ENCODE measurements at places on chromosomes 4 and X.

DNA sequence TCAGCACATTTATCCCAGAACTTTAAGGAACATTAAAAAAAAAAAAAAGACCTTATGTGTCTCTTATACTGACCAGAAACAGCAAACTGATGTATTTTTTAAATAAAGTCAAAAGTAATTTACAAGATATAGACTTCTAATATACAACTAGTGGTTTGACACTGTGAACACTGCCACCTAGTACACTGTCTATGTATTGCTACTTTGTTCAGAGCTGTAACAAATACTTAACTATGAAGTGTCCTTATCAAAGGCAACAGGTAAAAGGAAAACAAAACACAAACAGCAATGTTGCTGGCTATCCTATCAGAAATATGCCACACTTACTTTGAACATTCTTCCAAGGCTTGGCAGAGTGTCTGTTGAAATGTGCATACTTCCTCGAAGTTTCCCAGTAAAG lies 60.4 kb downstream of the CD40LG start:
- DNase-seq: peak; percentile 16

DNA sequence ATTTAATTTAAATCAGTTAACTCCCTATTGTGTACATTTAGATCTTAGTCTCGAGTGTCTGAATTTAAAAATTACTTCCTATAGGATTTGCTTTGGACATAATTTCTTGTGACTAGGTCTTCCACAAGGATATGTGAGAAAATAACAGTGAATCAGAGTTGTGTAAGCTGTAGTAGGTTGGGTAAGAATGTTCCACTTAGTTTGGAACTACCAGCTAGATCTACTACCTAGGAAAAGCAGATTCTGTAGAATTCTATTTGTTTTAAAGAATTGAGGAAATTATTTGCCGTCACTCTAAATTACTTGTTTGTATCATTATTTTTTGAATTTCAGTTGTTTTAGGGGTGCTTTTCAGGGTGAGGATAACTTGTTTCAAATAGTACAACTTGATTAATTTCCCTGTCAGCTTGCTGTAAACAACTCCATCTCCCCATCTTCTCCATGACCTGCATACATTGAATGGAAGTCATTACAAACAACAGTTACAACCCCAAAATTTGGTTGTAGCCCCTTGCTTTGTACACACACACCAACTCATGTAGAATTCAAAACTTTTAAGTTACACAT lies 1.3 kb downstream of the MTHFD2L start:
- no peak for DNase-seq

DNA sequence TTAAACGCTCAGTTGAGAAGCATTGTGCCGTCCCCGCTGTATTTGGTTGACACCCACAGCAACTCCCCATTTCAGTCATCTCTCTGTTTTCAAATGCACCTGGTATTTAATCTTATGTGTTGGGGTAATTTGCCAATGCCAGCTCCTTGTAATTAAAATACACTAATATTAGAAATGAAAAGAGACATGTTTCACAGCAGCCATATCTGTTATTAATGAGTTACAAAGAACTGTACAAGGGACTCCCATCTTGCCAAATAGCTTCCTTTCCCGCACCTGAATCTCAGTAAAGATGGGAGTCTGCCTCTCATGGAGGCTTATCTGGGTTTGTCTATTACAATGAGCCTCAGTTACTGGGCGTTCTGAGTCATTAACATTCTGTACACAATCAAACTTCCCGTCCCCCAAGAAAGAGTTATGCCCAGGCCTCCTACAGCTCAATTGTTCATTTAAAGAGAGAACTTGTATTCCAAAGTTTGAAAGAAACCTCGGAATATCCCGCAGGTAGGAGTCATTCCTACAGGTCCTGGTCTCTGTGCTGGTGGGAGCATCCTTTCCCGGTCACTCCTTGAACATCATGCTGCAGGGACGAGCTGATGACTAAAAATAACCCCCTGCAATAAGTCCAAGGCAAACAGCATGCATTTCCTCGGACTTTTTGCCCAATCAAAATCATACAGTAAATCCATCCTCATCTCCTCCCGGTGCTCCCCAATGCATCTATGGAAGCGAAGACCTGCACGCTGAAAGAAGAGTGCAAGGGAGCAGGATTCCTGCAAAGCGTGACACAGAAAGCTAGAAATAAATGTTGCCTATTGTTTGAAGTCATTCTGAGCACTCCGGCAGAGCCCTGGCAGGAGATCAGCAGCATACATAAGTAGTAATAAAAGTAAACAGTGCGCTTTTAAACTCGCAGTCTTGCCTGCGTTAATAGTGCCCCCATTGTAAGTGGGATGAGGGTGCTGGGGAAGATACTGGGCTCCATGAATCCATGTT lies 926 bp downstream of the NDP start:
- DNase-seq: peak; percentile 11

DNA sequence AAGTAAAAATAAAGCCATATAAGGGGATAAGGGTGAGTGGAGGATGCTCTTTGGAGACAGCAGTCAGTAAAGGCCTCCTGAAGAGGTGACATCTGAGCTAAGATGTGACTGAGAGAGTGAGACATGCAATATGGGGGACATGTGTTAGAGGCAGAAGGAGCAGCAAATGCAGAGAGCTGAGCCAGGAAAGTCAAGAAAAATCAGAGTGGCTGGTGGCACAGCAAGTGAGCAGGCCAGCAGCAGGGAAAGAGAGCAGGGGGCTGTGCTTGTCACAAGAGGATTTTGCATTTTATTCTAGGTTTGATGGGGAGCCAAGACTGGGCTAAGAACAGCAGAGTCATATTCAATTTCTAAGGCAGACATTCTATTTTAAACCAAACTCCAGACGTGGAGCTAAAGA lies 394.5 kb downstream of the KCNIP4 start:
- DNase-seq: no peak

DNA sequence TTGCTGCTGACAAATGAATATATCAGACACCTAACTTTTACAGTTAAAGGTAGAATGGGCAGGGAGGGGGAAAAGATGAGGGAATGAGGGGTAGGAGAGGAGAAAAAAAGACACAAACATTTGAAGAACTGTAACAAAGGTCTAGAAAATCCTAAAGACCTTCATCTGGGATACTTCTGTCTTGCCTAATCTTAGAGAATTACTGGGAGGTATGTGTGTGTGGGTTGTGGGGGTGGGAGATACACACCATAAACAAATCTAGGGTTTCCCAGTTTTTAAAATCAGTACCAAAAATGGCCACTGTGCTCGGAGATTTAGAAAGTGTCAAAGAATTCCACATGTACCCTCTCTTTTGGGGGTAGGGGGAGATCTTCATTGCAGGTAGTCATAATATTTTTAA lies 166.7 kb downstream of the SH3KBP1 start:
- no peak for DNase-seq

DNA sequence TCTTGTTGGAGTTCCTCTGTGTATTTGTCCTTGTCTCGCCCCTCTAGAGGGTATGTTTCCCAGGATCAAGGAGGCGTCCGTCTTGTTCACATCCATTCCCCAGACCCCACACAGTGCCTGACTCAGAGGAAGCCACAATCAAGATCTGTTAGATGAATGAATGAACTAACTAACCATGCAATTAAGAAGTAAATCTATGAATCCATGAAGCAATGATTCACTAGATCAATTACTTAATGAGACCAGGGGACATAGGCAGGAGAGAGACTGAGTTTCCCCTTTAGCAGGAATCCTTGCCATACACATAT lies 11.9 kb downstream of the BLOC1S4 start:
- DNase-seq: no peak

Data from NCI-H2227 treated with DMSO at 0.1 percent for 48 hours (cell line).